Left lung (tissue), 14 donors: ENCODE measurements at places on chromosomes 13 and 19.

- DNase-seq: peak; percentile 24
Observed at GRCh38 chr13:113936166-113936965, 37.5 kb downstream of the C13orf46 start.

DNA sequence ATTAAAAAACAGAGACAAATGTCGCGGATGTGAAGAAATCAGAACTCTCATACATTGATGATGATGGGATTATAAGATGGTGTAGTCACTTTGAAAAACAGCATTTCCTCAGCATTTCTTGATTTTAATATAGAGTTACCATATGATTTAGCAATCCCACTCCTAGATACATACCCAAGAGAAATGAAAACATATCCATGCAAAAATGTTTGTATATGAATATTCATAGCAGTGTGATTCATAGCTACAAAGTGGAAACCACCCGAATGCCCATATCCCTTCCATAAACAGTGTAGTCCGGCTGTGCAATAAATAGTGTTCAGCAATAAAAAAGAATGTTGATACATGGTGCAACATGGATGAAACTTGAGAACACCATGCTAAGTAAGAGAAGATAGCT, 44.6 kb downstream of the DPY19L3 start:
- no peak for DNase-seq

DNA sequence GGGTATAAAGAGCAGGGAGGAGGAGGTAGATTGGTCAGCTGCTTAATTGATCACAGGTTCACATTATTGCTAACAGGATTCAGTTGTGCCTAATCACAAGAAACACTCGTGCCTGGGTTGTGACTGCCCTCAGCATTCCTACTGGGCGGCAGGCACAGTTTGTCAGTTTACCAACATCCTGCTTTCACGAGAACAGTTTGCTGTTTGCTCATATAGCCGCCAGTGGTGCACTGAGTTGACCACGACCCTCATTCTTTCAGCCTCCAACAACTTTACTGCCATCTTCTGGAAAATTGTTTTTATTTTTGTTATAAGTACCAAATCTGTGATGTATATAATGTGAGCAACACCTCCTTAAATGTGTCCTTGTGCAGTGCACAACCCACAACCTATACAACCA, 16.2 kb upstream of the IFT88 start:
- no peak for DNase-seq

- DNase-seq: no peak
Observed at GRCh38 chr19:42419309-42419708, 7.9 kb downstream of the LIPE start.

DNA sequence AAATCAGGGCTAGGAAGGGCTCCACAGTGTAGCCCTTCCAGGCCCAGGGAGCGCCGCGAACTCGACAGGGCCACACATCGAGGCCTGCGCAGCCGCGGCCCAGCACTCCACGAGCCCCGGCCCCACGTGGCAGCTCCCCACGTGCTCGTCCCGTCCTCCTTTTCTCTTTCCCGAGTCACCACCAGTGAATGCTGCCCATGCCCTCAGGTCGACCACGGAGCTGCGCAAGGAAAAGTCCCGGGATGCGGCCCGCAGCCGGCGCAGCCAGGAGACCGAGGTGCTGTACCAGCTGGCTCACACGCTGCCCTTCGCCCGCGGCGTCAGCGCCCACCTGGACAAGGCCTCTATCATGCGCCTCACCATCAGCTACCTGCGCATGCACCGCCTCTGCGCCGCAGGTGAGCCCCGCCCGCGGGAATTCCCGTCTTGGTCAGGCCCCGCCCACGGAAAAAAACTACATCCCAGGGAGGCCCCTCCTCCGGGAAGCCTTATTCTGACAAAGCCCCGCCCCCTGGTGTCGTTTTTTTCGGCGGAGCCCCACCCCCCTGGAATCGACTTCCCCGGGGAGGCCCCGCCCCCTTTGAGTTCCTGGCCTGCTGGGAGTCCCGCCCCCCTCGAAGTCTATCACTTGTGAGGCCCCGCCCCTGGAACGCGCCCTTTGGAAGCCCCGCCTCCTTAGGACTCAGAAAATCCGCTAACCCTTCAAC, 7.0 kb downstream of the HIF3A start:
- DNase-seq: peak; percentile 79

- DNase-seq: no peak
Observed at GRCh38 chr19:604355-604754, 14.7 kb downstream of the HCN2 start.

DNA sequence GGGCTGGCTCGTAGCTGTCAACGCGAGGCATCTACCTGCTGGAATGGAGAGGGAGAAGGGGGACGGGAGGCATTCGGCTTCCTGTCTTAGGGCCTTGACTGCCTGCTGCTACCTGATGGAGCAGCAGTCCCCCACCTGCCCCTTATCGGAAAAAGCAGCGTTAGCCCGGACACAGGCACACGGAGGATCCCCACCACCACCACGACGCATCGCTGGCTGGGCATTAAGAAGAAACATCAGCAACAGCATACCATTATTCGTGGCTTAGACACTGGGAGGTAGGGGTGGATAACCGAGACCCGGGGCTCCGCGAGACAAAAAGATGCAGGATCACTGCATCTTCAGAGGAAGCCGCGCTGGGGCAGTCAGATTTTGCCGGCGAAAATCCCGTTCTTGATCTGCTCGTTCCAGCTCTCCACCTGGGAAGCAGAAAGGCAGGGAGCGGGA, 1.1 kb downstream of the COX6B2 start:
- DNase-seq: no peak
